MCF 10A (cell line): ENCODE measurements at places on chromosomes 6 and 20. TPM values are rescaled to one million over a fixed set of nuclear protein-coding genes. Genes with fewer than 3 reads are reported as not detected.

The RAB23 gene
- 8.4 and 13.3 TPM in 2 replicates for total RNA-seq

The PROKR2 gene
- not detected in 2 replicates for total RNA-seq

The TRIM15 gene
- 0.79 TPM in 1 of 2 replicates, not detected in the other for total RNA-seq

The XKR7 gene
- total RNA-seq = not detected in 2 replicates

The KIAA0408 gene
- not detected in 2 replicates for total RNA-seq

The C20orf141 gene
- total RNA-seq = not detected in 2 replicates

The SAPCD1 gene
- 4.3 and 5.1 TPM in 2 replicates for total RNA-seq

The ZFP57 gene
- total RNA-seq = 0.23 TPM in 1 of 2 replicates, not detected in the other

The NKX2-4 gene
- not detected in 2 replicates for total RNA-seq

The BHLHE23 gene
- total RNA-seq = not detected in 2 replicates

The PRL gene
- total RNA-seq = not detected in 2 replicates

The KCNK16 gene
- not detected in 2 replicates for total RNA-seq

The UST gene
- 10.0 and 10.8 TPM in 2 replicates for total RNA-seq

The CPNE5 gene
- not detected in 2 replicates for total RNA-seq

The EGFL8 gene
- 3.1 and 6.7 TPM in 2 replicates for total RNA-seq

The MATN4 gene
- total RNA-seq = 0.20 TPM in 1 of 2 replicates, not detected in the other

The SCUBE3 gene
- total RNA-seq = not detected in 2 replicates

The PRR18 gene
- total RNA-seq = 0.12 TPM in 1 of 2 replicates, not detected in the other

The PACRG gene
- not detected in 2 replicates for total RNA-seq

The JAG1 gene
- 62.5 and 88.0 TPM in 2 replicates for total RNA-seq

The GMNN gene
- total RNA-seq = 12.5 and 22.4 TPM in 2 replicates

The ZBTB46 gene
- 0.63 and 0.71 TPM in 2 replicates for total RNA-seq
